ENCODE measurements at places on chromosomes 12 and 14.

GRCh38 chr14:31926652-31927347 is 150.3 kb upstream of the ARHGAP5 start:
- no peak for DNase-seq

GRCh38 chr12:119288576-119288975 is 46.0 kb upstream of the CCDC60 start:
- no peak for DNase-seq

DNA sequence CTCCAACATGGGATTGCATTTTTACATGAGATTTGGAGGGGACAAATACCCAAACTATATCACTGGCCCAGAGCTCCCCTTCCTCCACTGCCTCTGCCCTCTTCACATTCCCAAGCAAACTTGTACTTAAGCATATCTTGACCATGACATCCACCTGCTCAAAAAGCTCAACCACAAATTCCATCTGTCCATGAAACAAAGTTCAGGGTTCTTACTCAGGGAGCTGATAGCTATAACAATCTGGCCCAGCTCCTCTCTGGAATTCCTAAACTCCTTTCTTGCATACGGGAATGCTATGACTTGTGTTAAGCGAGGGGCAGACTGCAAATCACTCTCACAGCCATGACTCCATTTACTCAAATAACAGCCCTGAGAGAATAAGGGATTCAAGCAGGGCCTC is 152.1 kb downstream of the GALC start:
- DNase-seq: no peak

DNA sequence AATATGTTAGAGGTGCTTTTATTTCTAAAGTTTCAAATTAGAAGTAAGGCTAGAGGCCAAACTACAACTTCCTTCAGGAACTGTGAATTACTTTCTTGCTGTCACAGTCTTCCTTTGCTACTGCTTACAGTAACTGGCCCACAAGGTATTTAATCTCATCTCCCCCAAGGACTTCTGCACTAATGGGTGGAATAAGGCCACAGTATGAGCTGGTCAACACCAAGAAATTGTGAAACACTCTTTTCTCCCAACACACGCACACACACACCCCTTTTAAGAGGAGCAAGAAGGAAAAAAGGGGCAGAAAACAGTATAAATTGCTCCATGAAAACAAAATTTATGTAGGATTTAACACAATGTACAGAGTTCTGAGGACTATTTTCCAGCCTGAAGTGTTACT is 45.6 kb downstream of the SCAF11 start:
- no peak for DNase-seq

GRCh38 chr12:50441763-50442162 is 41.1 kb downstream of the LARP4 start:
- no peak for DNase-seq

- DNase-seq: no peak
These were observed 406.3 kb upstream of the DCN start for GRCh38 chr12:91588874-91589454.

- DNase-seq: no peak
These were observed 15.9 kb downstream of the CFAP251 start for GRCh38 chr12:121934309-121934664.

GRCh38 chr12:57270966-57271470 is 20.0 kb upstream of the STAC3 start:
- DNase-seq: no peak

- no peak for DNase-seq
These were observed 21.9 kb downstream of the ANKLE2 start for GRCh38 chr12:132739600-132740312.

DNA sequence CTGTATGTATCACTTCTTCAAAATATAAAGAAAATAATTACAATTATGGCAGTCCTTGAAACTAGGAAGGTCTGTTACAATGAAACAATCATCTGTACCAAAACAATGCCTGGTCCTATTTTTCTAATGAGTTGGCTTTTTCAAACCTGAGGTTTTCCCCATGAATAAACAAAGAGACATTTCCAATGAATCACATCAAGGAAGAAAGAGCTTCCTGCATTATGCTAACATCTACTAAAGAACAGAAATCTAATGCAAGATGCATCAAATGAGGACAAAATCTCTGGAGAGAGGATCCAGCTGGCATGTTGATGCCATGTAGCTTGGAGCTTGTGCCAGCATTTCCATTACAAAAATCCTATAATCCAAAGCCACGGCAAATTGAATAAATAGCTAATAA is 29.3 kb downstream of the NIN start:
- DNase-seq: peak; percentile 14

DNA sequence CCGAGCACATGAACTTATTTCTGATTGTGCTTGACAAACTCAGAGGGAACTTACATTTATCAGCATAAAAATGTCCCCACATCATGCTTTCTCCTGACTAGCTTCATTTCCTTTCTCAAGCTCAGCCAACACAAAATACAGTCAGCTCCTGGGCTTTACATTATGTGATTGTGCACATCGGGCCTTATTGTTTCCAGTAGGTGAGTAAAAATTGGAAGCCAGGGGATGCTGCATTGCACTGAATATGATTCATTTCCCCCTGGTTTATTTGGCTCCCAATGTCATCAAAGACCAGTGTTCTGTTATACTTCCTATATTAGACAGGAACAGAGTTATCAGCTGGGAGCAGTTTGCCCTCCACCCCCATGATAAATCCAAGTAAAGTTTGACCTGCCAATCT is 521.8 kb downstream of the RMST start:
- no peak for DNase-seq

GRCh38 chr12:25929142-25929541 is 29.3 kb upstream of the RASSF8 start:
- no peak for DNase-seq

GRCh38 chr12:120429368-120429767 is 8.5 kb upstream of the COX6A1 start:
- DNase-seq: no peak
